Activated CD8-positive, alpha-beta memory T cell treated with anti-CD3 and anti-CD28 coated beads, Interleukin-2, amount 10 ng/mL, durations not matched to agents 7 days and 5 days (primary cell): ENCODE measurements at places on chromosomes 3 and 15. TPM values are rescaled to one million over a fixed set of nuclear protein-coding genes. Genes with fewer than 3 reads are reported as not detected.

The CFAP92 gene
- total RNA-seq: not detected

The PCYT1A gene
- total RNA-seq: 61.6 TPM

The AMOTL2 gene
- total RNA-seq: not detected

The OSTN gene
- not detected for total RNA-seq

The GP9 gene
- total RNA-seq: not detected

The SIN3A gene
- 111 TPM for total RNA-seq

The MUSTN1 gene
- total RNA-seq: 0.40 TPM

The LXN gene
- total RNA-seq: 7.5 TPM

The CPB1 gene
- total RNA-seq: not detected

The MASP1 gene
- not detected for total RNA-seq

The ATXN7 gene
- 56.5 TPM for total RNA-seq

The NME9 gene
- not detected for total RNA-seq

The CCRL2 gene
- total RNA-seq: 10.0 TPM

The HOMER2 gene
- 8.2 TPM for total RNA-seq

The ZBBX gene
- not detected for total RNA-seq

The TMEM62 gene
- 34.7 TPM for total RNA-seq

The DGKG gene
- 0.20 TPM for total RNA-seq

The MCF2L2 gene
- 6.0 TPM for total RNA-seq

The ALPK3 gene
- total RNA-seq: 0.35 TPM

The MKRN3 gene
- 1.4 TPM for total RNA-seq

The IL17RB gene
- 7.0 TPM for total RNA-seq

The ISLR2 gene
- 0.20 TPM for total RNA-seq

The DAZL gene
- total RNA-seq: 0.07 TPM

The STRIT1 gene
- total RNA-seq: not detected

The CDC25A gene
- total RNA-seq: 33.1 TPM

The OSBPL10 gene
- total RNA-seq: 0.26 TPM

The KIF15 gene
- total RNA-seq: 48.7 TPM

The CLDN1 gene
- total RNA-seq: not detected

The KBTBD13 gene
- total RNA-seq: not detected

The STAC gene
- not detected for total RNA-seq

The GOLGA6L7 gene
- not detected for total RNA-seq

The ARL6 gene
- 4.5 TPM for total RNA-seq

The ATP13A5 gene
- not detected for total RNA-seq

The RPUSD2 gene
- 17.7 TPM for total RNA-seq

The STRC gene
- total RNA-seq: 1.1 TPM

The RARB gene
- not detected for total RNA-seq

The KIF7 gene
- total RNA-seq: 0.55 TPM

The NDUFB4 gene
- total RNA-seq: 124 TPM

The TM6SF1 gene
- total RNA-seq: 13.3 TPM

The SLC38A3 gene
- not detected for total RNA-seq

The ITIH4 gene
- total RNA-seq: 18.0 TPM
